ENCODE measurements at places on chromosomes 2 and 18.

GRCh38 chr18:9221661-9222060, 85.1 kb downstream of the ANKRD12 start:
- no peak for DNase-seq

DNA sequence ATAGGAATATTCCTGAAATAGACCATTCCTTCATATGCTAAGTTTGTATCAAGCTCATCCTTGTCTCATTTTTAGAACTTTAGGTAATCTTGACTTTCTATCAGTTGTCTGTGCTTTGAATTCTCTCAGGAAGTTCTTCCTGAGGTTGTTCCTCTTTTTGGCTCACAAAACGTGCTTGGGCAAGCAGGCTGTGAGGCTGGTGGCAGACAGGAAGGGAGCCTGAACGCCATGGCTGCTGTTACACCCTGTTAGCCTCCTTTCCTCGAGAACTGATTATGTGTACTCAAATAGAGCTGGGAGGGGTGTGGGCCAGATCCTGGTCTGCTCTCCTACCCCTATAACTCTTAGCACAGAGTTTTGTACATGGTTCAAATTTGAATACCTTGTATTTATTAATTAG, 136.4 kb upstream of the CELF4 start:
- no peak for DNase-seq

DNA sequence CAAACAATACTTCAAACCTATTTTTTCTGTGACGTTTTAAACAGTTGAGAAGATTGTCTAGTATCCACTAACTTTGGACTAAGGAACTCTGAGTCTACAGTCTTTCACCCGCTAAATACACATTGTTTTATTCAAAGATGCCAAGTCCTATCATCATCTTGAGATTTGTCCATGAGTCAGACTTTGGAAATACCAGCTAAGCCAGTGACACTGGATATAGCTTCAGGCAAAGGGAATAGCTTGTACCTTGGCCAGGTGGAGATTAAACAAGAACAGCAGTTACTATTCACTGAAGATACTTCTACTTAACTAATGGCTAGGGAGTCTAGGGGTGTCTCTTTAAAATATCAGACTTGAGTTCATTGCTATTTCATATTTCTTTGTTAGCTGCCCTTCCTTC, 137.5 kb downstream of the COMMD1 start:
- no peak for DNase-seq

GRCh38 chr18:45957100-45957499, 10.0 kb downstream of the EPG5 start:
- DNase-seq = peak; percentile 41
